Activated CD4-positive, alpha-beta T cell treated with anti-CD3 and anti-CD28 coated beads, Interleukin-2, amount 10 ng/mL, durations not matched to agents 24 days and 14 days (primary cell): ENCODE measurements at places on chromosomes 16 and 17.

GRCh38 chr16:31385680-31386079 lies 7.5 kb upstream of the ITGAD start:
- DNase-seq = no peak

DNA sequence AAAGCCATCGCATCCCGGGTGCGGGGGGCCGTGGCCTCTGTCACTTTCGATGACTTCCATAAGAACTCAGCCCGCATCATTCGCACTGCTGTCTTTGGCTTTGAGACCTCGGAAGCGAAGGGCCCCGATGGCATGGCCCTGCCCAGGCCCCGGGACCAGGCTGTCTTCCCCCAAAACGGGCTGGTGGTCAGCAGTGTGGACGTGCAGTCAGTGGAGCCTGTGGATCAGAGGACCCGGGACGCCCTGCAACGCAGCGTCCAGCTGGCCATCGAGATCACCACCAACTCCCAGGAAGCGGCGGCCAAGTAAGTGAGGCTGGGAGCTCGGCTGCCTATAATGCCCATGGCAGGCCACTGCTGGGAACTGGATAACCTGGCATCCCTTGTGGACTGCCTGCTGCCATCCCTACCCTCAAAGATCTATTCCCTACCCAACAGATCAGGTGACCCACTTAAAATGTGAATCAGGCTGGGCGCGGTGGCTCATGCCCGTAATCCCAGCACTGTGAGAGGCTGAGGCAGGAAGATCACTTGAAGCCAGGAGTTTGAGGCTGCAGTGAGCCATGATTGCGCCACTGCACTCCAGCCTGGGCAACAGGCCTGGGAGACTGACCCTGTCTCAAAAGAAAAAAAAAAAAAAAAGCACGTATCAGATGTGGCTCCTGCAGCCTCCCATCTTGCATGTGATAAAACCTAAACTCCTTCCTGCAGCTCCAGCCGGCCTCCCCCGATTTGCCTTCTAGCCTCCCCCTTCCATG lies 18.3 kb downstream of the CDIPT start:
- no peak for DNase-seq

- no peak for DNase-seq
Measured at GRCh38 chr16:72946474-72947194, 101.3 kb downstream of the ZFHX3 start.

DNA sequence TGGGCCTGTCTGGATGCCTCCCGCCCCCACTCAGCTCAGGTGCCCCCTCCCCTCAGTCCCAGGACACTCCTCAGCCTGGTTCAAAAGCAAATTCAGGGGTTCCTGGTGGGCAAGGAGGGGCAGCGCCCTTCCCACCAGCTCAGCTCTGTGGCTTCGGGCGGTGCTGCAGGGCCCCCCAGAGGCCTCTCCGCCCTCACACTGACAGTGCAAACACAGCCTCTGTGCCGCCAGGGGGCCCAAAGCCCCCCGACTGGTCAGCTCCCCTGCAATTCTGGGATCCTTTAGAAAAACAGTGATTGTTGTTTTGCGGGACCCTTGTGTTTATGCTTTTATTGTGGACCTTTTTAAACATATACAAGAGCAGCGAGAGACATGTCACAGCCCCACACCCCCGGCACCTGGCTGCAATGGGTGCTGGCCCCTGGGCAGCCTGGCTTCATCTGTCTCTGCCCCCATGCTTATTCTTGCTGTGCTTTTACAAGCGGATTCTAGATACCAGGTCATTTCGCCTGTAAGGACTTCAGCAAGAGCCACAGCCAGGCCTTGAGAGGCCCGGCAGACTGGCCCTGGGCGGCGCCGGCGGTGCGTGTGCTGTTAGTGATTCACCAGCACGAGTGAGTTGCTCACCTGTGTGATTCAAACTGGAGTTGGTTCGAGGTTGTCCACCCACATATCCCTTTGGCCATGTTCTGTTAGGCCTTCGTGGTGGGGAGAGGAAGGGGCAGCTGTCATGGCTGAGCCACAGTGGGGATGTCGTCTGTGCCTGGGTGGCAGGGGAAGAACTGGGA lies 21.2 kb downstream of the ZNF469 start:
- DNase-seq = no peak

DNA sequence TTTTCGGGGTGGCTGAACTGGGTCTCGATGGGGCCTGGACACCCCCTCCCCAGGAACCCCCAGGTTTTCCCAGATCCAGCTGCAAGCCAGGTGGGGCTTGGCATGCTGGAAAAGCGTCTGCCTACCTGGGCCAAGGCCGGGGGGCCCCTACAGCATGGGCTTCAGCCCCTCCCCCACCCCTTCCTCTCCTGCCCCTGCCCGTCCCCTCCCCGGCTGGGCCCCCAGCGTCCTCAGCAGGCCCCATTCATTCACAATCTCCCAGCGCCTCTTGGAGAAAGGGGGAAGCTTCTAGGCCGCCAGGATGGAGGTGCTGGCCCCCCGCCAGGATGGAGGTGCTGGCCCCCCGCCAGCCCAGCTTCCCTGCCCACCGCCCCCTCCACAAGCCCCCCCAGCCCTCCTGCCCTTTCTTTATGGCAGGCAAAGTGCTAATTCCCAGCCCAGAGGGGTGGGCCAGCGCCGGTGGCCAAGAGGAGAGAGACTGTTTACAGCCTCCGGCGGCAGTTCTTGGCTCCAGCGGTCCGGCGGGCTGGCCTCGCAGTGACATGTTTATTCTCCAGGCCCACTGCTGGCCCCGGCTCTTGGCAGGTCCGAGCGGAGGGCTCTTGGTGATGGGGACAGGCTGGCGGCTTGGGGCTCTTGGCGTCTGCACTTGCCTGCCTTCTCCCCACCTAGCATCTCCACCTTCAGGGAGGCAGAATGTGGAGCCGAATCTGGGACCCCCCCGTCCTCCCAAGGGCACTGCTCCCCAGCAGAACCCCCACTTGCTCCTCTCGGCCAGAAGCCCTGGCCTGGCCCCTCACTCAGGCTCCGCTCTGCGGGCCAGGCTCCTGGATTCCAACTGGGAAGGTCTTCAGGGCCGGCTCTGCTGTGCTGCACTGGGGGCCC lies 94.4 kb upstream of the CIBAR2 start:
- no peak for DNase-seq

- peak; percentile 69 for DNase-seq
Measured at GRCh38 chr17:27239046-27239445, 54.9 kb upstream of the WSB1 start.

- no peak for DNase-seq
Measured at GRCh38 chr16:783404-784161, 4.6 kb downstream of the RPUSD1 start.

- no peak for DNase-seq
Measured at GRCh38 chr17:4879601-4880000, 19.7 kb upstream of the C17orf107 start.

DNA sequence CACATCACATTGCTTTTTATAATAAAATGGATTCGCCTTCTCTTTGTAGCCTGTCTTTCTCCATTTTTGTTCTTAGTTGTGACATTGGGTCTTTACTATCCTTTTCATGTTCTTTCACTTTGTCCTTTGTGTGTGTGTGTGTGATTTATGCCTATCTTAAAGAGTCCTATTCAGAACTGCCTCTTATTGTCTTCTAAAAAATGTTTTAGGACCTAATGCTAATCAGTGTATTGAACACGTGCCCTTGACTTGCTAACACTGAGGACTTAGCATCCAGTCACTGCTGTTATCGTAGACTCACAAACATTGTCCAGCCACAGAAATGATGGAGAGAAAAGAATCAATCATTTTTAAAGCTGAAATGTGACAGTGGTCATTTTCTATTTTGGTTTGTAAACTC lies 251.9 kb downstream of the CNTNAP4 start:
- no peak for DNase-seq
